ENCODE measurements at places on chromosomes 6 and 20.

GRCh38 chr20:32438331-32438858, 80.3 kb downstream of the ASXL1 start:
- no peak for DNase-seq

GRCh38 chr6:25006075-25006474, 70.3 kb upstream of the RIPOR2 start:
- DNase-seq: no peak

DNA sequence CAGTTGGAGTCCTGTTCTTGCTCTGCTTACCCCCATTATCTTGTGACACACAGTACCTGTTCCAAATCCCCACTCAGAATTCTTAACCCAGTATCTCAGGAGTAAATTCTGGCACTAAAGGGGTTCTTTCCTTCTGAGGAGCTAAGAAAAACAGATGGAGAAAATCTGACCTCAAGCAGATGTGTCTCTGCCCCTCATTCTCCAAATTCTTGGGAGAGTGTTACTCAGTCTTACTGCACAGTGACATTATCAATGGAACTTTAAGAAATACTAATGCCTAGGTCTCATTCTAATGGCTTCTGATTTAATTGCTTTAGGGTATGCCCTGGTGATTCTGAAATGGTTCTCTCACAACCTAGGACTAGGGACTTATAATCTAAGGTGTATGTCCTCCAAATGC, 40.6 kb upstream of the PTPRK start:
- no peak for DNase-seq

- no peak for DNase-seq
Observed at GRCh38 chr20:1499528-1500420, 8.6 kb upstream of the SIRPB2 start.

- DNase-seq: no peak
Observed at GRCh38 chr20:36102809-36103596, 51.5 kb upstream of the EPB41L1 start.

Data from activated CD4-positive, alpha-beta T cell treated with anti-CD3 and anti-CD28 coated beads, Interleukin-2, Interleukin-6, amounts not matched to agents 100 ng/mL and 50 ng/mL, durations not matched to agents 16 hours and 8 hours (primary cell).